Skin of body (tissue), 3 donors: ENCODE measurements at places on chromosomes 4 and X. TPM values are rescaled to one million over a fixed set of nuclear protein-coding genes. Genes with fewer than 3 reads are reported as not detected.

- DNase-seq = no peak
Observed at GRCh38 chr4:112759313-112759712, 122.4 kb downstream of the LARP7 start.

- DNase-seq = no peak
Observed at GRCh38 chr4:21949073-21949457, 493 bp upstream of the KCNIP4 start.

DNA sequence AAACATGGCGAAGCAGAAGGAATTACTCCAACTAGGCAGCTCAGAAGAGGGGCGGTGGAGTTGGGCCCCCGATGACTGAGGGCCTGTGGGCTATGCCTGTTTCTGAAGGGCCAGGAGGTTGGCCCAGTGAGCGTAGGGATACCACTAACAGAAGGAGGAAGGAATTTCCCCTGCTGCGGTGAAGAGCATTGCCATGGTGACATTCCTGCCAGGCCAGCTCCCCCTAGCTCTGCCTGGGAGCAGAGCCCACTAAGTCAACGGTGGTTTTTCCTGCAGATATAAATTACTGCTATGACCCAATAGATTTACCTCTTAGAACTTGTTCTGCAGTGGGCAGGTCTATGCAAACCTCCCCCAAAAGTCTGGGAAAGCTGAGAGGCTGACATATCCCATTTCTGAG, 28.9 kb upstream of the HMX1 start:
- no peak for DNase-seq

GRCh38 chr4:10765386-10765785, 80.8 kb upstream of the CLNK start:
- DNase-seq = no peak

ADRA2C gene
- total RNA-seq = 0.79 TPM

- DNase-seq = no peak
Observed at GRCh38 chr4:168859888-168860694, 150.0 kb downstream of the CBR4 start.

DNA sequence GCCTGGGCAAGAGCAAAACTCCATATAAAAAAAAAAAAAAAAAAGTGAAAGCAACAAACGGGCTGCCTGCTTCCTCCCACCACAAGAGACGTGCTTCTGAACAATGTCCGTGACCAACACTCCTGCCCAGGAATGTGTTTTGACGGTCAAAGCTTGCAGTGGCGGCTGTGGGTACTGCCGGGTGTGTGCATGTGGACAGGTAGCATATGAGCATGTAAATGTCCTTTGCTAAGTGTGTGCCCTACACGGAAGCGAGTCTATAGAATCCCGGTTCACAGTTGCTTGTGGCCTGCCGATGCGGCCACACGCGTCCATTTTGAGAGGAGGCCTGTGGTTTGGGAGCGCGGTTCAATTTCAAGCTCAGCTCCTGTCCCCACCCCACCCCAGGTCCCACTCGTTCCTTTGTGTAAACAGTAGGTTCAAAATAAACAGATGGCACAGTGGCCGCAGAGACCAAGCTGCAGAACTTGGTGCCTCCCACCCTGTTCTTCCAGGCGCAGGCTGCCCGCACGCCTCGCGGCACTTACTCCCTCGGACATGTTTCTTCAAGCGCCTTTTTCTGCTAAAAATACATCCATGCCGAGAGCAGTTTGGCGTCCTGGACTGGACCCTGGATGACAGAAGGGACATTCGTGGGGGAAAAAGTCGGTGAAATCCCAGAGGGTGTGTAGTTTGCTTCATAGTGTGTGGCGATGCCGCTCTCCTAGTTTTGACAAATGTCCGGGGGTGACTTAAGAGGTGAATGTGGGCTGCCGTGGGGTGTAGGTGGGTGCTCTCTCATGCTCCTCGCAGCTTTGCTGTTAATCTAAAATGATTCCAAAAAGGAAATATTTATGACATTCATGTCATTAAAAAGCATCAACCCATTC, 11.5 kb upstream of the NKX1-1 start:
- DNase-seq = no peak

STOX2 gene
- total RNA-seq = 11.8 TPM

GRCh38 chr4:1513936-1514483, 107.8 kb upstream of the NKX1-1 start:
- no peak for DNase-seq

- DNase-seq = no peak
Observed at GRCh38 chrX:26442340-26442739, 226.4 kb downstream of the MAGEB5 start.

DNA sequence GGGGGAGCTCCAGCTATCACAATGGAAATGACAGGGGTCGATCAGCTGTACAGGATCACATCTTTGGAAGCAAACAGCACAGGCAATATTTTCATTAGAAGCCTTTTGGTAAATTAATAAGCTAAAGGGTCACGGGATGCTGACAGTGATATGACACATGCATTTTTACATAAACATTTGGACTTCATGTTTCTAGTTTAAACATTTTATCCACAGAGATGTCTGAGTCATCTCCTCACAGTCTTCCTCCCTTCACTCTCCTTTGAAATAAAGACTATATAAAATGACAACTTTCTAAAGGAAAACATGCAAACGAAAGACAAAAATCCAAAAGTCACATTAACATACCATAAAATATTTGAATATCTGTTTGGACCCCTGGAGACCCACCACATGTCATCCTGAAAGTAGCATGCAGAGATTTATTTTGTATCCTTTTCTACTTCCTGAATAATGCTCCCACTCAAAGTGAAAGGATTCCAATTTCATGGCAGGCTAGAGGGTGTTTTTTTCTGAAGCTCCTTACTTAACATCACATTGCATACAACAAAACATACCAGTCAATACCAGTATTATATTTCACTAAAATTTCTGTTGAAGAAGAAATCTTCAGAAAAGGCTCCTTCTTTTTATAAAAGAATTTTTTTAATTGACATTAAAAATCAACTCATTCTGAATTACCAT, 200.1 kb upstream of the PPARGC1A start:
- DNase-seq = peak; percentile 10

DNA sequence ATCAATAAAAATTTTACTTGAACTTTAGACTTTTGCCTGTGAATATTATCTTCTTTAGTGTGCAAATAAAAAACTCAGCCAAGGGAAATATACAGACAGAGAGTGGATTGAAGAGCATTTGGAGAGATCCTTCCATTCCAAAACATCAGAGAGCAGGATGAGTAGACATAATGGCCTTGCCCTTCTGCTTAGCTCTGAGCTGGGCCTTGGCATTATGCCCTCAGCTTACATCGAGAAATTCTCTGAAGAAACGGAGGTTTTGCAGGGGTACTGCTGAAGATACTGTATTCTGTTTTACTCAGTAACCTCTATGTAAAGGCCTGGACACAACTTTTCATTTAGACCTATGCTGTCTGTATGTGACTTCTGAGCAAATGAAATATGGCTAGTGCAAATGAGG, 317.4 kb downstream of the STIM2 start:
- DNase-seq = no peak

DNA sequence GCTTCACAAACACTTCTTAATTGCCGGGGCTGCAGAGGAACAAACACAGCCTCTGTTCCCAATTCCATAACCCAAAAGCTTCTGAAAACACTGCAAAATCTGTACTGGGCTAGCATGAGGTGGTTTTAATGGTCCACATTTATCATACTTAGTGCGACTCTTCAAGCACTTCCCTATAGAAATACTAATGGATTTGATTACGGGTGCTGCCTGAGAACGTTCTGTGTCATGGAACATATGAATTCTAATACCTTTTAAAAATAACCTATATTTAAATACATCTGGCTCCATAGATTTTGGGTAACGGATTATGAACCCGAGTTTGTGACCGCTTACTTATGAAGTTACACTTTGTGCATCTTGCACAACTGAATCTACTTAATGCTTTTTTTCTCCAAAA, 35.4 kb upstream of the STS start:
- DNase-seq = no peak

- DNase-seq = no peak
Observed at GRCh38 chr4:5497489-5497888, 210.9 kb downstream of the EVC2 start.

KLHL34 gene
- 0.59 TPM for total RNA-seq

GRCh38 chr4:108717386-108717785, 45.5 kb downstream of the ETNPPL start:
- DNase-seq = no peak

DNA sequence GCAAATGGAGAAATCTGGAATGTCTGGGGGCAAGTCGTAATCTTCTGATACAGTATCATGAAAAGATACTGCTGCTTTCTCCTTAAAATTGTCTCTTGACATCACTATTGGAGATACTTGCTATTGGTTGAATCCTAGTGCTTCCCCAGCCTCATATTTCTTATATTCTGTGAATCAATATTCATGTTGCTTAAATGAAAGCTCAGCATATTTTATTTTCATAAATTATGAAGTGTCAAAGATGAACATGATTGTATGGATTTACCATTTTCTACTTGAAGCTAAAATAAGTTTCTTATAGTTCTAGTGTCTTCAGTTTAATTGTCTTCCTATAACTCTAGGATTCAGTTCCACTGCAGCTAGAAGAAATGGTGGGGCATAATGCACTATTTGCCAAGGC, 29.6 kb upstream of the MBNL3 start:
- no peak for DNase-seq

DNA sequence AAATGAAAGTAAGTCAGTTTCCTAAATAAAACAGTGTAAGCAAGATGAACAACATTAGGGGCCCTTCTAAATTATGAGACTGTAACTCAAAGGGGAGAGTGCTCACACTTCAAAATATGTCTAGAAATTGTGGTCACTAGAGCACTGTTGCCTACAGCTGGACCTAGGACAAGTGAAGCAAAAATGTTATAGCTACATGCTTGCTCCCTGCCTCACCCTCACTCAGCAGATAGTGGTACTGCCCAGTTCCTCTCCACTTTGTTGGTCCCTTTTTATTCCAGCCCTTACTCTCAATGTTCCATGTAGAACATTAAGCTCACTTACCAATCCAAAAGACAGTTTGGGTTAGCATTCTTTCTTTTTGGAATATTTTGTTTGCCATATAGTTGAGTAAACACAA, 147.3 kb downstream of the GRIA3 start:
- no peak for DNase-seq

DNA sequence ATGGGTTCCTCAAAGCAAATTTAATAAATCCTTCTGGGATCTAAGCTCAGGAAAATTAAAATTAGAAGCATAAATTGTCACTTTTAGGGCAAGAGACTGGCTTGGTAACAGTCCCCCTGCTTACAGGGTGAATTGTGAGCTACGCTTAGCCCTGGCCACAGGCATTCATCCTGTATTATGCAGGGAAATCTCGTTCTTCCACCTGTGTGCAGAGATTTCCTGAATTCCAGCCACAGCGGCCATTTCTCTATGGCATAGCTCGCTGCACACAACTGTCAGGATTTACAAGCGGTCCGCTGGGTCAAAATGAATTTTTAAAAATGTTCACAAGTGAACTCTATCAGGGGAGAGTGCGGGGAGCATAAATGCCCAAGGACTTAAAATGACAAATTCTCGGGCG, 111.9 kb downstream of the DCTD start:
- DNase-seq = no peak

DNA sequence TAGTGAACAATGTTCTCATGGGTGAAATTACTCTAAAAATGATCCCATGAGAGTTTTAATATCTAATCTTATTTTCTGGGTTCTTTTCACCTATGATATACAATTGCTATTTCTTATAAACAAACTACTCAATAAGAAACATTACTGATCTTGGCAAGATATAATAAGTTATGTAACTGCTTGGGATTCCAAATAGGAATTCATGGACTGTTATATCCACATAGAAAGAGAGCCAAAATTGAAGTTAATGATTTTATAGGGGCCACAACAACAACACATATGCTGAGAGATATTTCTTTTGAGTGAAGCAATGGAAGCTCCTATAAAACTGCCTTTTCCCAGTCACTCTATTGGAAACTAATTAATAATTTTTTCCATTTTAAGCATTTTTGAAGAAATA, 90.4 kb upstream of the TLL1 start:
- DNase-seq = no peak

DNA sequence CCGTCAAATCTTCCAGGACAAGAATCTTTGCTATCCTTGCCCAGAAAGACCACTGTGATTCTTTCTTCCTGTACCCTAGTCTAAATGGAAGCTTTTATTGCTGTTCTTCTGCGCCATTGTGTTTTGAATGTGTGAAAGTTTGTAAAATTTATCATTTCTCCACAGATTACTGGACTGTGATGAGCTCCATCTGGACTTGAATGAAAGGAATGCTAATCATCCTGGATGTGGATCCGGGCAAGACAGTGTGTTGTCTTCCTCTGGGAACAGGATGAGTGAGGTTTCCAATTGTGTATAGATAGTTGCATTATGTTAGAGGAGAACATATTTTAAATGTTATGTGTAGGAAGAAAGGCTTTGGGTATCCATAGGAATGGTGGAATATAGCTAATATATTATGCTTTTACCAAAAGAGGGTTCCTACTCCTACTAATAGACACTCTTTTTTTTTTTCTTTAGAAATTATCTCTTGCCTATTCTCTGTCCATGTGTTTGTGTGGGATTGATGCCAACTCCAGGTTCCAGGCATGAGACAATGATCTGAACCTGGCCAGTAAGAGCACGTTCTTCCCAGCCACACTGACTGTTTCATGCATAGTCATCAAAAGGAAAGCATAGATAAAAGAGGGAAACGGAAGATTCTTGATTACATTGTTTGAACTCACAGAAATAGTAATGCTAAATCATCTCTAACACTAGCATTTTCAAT, 803.6 kb upstream of the ADGRL3 start:
- peak; percentile 18 for DNase-seq

SLC6A14 gene
- total RNA-seq = 11.2 TPM

GRCh38 chrX:149570668-149571067, 16.6 kb downstream of the MAGEA9B start:
- no peak for DNase-seq

GRCh38 chr4:147041376-147041775, 95.7 kb upstream of the TTC29 start:
- no peak for DNase-seq

GRCh38 chrX:19177721-19178120, 55.5 kb upstream of the ADGRG2 start:
- no peak for DNase-seq

- DNase-seq = no peak
Observed at GRCh38 chr4:3291411-3291968, 1.3 kb upstream of the RGS12 start.

MAGEA4 gene
- total RNA-seq = not detected

CASK gene
- 73.9 TPM for total RNA-seq

DNA sequence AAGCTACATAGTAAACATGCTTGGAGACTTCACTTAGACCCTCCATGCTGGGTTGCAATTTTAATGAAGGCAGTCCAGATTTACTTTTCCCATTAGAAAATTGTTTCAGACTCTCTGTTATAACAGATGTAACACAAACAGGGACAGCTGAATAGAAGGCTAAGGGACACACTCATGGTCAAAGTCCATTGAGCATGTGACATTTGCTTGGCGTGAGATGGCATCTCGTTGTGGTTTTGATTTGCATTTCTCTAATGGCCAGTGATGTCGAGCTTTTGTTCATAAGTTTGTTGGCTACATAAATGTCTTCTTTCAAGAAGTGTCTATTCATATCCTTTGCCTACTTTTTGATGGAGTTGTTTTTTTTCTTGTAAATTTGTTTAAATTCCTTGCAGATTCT, 358.2 kb upstream of the CLNK start:
- no peak for DNase-seq

FAM3A gene
- total RNA-seq = 13.7 TPM

CLTRN gene
- total RNA-seq = 0.69 TPM

- no peak for DNase-seq
Observed at GRCh38 chr4:119471259-119471658, 149.3 kb upstream of the FABP2 start.

GRCh38 chrX:51837921-51838320, 55.5 kb upstream of the MAGED1 start:
- peak; percentile 1 for DNase-seq

SCFD2 gene
- total RNA-seq = 19.2 TPM
